ENCODE measurements at places on chromosomes 11 and 22.

DNA sequence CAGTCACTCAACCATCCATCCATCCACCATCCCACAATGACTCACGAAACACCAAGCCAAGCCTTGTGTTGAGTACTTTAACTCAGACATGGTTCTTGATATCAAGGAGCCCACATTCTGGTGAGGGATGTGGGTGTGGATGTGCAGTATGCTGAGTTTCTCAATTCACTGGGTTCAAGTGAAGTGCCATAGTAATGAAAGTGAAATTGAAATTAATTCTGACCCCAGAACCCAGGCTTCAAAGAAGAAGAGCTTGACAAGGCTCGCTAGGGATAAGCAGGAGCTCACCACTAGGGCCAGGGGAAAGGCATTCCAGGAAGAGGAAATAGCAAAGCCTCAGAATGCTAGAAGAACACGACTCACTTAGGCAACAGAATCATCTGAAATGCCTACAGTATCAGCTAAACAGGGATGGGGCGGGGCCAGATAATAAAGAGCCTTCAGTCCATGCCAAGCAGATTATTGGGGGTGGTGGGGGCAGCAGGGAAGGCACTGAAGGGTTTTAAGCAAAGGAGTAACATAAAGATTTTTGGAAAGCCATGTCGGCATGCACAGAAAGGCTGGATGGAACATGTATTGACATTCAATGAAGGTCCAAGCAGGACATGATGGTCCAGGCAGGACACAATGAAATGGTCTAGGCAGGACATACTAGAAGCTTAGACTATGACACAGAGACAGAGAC lies 37.2 kb downstream of the RTL6 start:
- no peak for DNase-seq

GRCh38 chr11:2592559-2593392 lies 107.0 kb downstream of the KCNQ1OT1 start:
- DNase-seq: no peak

DNA sequence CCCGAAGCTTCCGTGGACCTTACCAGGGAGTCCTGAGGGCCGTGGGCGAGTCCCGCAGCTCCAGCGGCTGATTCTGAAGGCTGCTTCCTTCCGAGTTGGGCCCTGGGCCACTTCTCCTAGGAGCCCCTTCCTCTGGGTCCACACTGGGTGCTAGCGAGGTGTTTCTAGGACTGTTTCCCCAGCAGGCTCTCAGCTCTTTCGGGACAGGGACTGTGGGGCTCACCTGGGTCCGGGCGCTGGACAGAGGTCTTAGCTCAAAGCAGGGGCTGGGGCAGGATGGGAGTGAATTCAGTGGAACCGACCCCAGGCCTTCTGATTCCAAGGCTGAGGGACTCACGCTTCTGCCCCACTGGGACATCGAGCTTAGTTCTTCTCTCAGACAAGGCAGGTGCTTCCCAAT lies 29.3 kb upstream of the CSNK1E start:
- DNase-seq: no peak

GRCh38 chr22:16956290-16956689 lies 51.7 kb downstream of the GAB4 start:
- DNase-seq: no peak

DNA sequence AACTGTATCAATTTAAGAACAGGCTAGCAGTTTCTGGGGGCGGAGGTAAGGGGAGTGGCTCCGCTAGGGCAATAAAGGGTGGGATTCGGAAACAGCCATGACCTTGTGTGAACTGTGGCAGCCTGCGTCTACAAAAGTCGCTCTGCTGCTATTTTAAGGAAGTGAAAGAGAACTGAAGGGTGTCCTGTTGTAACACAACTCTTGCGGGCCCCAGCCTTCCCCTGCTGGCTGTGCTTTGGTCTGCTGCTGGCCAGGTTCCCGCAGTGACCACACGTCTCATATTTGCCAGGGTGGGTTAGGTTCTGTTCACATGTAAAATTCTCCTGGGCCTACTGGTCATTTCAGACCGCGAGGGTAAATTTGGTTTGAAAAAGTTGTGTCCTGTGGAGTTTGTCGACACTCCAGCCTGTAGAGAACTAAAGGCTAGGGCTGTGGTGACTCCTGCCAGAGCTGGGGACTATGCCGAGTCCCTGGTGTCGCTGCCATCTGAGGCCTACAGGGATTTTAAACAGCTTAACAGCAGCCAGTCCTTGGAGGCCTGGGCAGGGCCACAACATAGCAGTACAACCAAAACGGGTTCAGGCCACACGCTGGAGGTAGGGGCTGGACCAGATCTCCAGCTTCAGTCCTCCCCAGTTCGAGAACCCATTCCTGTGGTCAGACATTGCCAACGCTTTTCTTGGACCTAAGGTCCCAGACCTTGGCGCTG lies 1.1 kb upstream of the PPFIBP2 start:
- DNase-seq: no peak

DNA sequence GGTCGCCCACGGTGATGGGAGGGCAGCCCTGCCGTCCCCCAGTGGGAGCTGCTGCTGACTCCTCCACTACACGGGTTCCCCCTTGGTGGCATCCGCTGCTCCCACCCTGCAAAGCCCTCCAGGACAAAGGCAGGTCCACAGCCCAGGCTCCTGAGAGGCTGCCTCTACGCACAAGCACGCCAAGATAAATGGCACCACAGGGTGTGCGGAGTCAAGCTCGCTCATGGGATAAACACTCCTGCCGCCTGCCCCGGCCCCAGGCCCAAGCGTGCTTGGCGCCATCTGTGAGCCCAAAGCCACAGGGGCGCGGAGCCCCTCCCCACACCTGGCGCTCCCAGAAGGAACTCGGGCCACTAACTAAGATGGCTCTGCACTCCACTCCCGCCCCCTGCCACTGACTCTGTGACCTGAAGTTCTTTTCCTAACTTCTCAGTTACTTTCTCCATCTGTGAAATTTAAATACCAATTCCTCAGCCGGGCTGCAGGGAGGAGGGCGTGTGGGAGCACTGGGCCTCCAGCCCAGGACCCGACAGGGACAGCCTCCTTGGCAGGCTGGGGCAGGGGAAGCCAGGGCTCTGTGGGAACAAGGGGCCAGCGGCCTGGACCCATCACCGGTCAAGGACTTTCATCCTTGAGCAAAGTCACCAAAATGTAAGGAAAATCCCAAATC lies 14.9 kb downstream of the EHD1 start:
- DNase-seq: no peak

DNA sequence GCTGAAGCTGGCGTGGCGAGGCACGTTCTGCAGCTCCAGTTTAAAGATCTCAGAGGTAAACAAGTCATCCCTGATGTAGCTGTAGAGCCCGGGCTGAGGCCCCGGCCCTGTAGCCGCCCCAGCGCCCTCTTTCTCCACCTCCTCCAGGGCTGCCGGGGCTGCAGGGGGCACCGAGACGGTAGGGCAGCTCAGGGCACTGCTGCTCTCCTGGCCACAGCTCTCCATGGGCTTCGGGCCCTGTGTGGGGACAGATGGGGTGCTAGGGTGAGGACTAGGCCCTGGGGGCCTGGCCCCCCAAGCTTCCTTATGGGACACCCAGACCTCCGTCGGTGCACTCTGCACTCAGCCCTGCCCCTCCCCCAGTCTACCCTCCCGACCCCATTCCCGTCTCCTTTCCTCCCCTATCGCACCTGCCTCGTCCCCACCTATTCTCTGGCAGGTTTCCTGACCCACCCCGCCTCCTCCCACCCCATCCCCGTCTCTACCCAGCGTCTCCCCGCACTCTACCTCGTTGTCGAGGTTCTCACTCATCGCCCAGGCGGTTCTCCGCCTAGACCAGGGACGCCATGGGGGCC lies 559 bp downstream of the RANBP1 start:
- no peak for DNase-seq

DNA sequence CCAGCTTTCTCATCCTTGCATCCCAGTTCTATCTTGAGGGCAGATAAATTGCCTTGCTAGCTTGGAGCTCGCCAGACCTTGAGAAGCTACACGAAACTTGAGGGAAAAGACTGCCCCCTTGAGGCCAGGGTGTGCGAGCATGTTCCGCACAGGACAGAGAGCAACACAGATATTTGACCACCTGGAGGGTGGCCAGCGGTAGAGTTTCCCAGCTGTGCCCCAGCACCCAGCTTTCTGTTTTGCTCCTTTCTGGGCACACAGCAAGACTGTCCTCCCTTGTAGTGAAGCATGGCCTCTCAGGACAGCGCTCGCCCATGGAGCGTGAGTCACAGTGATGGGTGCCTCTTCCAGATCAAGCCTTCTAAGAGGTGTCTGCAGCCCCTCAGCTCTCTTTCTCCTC lies 23.5 kb downstream of the SPATA19 start:
- DNase-seq: no peak

- DNase-seq: no peak
These were observed 56.2 kb upstream of the SC5D start for GRCh38 chr11:121236115-121237001.

- DNase-seq: no peak
These were observed 19.0 kb downstream of the RNH1 start for GRCh38 chr11:488062-488461.

DNA sequence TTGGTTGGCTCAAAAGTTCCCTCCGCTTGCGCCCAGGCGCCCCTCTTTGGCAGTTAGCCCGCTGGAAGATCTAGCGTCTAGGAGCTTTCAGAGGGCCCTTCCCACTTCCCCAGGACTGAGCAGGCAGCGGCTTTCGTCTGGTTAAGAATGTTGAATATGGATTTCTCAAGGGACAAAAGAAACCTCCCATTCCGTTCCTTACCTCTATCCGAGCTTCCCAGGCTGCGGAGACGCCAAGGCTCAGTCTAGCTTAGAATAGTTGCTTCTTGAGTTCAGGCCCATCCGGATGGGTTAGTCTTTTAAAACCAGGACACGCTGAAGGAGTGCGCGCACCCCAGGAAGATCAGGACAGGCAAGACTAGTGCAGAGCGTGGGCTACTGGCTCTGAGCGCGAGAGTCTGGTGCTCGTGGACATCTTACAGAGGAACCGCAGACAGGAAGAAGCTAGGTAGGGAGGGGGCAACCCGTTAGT lies 1.6 kb downstream of the NELL1 start:
- no peak for DNase-seq

DNA sequence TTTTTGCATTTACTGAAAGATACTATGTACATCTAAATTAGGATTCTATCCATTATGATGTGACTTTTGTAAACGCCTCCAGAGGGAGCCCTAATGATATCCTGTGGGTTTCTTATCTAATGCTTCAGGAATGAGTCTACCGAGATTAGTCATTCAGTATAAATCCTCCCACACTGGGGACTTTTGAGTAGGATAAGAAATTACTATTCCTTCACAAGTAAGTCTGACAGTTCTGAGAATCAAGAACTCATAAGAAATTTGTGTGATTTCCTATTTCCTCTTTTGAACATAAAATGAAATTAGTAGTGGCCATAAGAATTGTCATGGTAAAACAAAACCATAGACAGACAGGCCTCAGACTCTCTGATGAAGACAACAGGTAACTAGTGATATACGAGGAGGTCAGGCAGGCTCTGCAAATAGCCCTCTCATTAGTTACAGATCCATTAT lies 10.0 kb upstream of the OR5M1 start:
- DNase-seq: no peak

DNA sequence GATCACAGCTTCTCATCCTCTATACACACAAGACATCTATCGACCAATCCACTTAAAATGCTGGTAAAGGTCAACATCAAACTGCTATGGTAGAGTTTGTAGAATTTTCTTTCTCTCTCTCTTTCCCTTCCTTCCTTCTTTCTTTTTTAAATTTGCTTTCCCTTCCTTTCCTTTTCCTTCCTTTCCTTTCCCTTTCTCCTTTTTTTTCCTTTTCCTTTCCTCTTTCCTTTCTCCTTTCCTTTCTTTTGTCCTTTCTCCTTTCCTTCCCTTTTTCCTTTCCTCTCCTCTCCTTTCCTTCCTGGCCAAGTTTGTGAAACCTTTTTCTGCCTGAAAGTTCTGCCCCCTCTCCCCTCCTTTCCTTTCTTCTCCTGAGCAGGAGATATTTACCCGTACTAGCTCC lies 3.1 kb downstream of the C11orf97 start:
- DNase-seq: no peak

DNA sequence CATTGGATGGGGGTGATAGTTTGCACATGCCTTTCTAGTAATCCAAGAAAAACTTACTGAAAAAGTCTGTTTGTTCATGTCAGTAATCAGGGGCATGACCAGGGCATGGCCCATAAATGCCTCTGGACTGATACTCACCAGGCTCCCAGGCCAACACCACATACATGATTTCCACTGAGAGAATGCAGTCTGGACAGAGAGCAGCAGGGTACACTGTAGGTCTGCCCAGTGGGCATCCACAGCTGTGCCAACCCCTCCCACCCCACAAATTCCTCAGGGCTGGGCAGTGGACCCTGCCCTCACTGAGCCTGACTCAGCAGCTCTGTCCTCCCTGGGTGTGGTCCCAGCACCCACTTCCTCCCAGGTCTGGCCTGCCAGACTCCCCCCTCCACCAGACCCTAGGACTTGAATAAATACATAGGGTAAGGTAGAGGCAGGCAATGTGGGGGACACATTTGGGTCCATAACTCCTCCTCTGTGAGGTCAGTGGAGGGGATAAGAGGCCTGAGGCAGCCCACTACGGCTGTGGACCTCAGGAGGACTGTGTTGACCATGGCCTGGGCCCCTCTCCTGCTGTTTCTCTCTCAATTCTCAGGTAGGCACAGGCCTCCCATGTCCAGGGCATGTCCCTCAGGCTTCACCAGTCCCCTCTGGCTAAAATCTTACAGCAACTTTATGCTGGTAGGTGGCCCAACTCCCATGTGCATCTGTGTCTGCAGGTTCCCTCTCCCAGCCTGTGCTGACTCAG lies 92.2 kb upstream of the TOP3B start:
- DNase-seq: no peak

GRCh38 chr22:28346308-28346707 lies 333.3 kb downstream of the TTC28 start:
- DNase-seq: no peak

DNA sequence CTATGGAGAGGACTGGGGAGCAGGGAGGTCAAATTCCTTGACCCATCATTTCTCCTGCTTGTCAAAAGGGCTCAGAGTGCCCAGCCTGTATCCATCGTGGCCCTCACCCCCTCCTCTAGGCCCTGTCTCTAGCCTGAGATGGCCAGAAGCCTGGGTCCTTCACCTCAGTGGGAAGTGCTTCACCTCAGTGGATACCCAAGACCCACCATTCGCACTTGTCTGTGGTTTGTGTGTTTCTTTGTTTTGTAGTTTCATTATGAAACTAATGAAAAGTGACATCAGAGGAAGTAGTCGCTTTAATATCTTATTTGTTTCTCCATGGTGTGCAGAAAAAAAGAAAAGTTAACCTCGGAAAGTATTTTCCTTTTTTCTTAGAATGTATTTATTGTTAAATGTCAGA lies 194.0 kb upstream of the CADM1 start:
- DNase-seq: no peak

DNA sequence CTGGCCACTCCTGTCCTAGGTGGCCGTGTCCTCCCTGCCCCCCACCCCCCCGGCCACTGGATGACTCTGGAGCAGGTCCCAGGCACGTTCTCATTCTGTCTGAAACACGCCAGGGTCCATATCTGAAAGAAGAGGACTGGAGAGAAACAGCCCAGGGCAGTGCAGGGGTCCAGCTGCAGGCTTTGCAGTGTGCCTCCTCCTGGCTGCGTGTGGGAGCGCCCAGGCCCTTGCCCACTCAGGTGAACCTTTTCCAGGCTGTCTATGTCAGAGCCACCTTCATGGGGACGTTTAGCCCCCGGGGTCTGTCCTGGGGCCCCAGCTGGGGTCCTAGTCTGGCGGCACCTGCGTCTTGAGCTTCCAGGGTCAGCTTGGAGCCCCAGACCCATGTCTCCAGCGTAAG lies 15.6 kb downstream of the GRAMD4 start:
- no peak for DNase-seq

Measured in activated gamma-delta T cell treated with Interleukin-2 at 50 U/mL for 16 hours (primary cell).